ENCODE measurements at places on chromosomes 4 and X.

DNA sequence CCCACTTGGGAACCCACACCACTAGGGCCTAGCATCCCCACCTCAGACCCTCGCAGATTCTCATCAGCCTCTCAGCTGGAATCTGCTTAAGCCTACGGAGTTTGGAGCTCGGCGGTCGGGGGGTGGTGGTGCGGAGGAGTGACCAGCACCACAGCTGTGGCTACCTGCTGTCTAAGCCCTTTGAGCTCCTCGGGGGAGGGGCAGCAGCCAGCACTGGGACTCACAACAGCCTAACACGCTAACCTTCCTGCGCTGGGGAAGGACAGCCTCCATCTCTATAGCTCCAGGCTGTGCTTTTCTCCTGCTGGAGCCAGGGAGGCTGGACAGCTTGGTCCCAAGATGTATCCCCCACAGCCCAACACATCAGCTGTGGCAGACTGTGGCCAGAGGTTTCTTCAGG is 281.5 kb downstream of the USP46 start:
- no peak for DNase-seq

GRCh38 chrX:2889045-2889605 is 40.0 kb downstream of the ARSD start:
- no peak for DNase-seq

- no peak for DNase-seq
Measured at GRCh38 chrX:133922390-133922771, 63.0 kb downstream of the GPC3 start.

DNA sequence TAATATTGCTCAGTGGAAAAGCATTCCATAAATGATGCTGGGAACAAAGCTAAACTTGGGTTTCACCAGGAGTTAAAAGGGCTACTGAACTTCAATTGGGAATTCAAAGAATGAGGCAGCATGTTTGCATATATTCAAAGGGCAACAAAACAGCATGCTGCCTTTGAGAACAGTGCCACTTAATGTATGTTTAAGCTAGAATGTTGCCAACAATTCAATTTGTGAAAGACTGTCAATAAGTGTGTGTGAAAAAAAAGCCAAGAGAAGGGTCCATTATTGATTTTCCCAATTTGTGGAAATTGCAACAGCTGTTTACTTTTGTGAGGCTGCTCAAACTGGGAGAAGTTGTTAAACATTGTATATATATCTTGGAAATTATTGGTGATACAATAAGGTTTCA is 701.9 kb upstream of the ACTRT1 start:
- DNase-seq = peak; percentile 81

DNA sequence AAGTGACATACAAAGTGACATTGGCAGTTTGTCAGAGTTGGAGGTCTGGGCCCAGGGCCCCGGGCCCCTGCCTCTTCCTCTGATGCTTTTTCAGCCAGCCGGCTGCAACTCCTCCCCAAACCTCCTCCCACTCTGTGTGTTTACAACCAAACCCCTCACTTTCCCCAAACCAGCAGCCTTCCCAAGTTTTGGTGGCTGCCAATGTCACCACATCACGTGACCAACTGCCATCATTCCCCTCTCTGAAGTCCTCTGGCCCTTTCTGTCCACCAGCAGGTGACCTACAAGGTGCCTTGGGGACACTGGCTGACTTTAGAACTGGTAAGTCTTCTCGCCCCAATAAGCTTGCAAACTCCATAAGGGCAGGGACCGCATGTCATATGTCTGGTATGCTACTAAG is 357.7 kb downstream of the BCOR start:
- no peak for DNase-seq

- DNase-seq = no peak
Measured at GRCh38 chr4:142840516-142841123, 5.5 kb downstream of the INPP4B start.

GRCh38 chrX:12711435-12712040 is 79.7 kb upstream of the PRPS2 start:
- no peak for DNase-seq

- peak; percentile 41 for DNase-seq
Measured at GRCh38 chr4:102868153-102868780, 525 bp upstream of the CISD2 start.

- no peak for DNase-seq
Measured at GRCh38 chr4:145045180-145045579, 52.8 kb downstream of the ANAPC10 start.

DNA sequence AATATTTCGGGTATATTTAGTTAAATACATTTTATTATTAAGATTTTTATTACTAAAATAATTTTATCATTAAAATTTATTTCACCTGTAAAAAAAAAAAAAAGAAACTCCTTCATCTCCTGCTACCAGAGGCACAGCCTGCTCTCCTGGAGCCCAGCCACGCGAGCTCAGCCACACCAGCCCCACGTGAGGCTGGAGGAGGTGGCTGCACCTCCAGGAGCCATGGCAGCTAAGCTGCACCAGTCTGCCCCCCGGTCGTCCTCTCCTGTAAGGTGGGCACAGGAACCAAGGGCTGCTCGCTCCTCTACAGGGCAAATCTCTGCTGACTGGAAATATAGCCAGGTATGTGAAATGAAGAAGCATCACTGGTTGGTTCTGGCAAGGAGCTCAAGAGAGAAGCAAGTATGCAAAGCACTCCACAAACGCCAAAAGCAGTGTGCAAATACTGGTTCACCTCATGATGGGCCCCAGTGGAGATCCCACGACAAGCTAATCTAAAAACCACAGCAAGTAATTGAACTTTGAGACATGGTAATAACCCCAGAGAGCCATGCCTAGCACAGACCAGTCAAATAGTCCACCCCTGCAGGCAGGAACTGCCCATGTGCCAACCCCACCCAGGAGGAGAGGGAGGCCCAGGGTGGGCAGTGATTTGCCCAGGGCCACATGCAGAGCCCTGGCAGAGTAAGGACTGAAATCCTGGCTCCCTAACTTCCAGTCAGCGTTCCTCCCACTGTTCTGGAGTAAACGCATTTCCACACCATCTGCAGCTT is 90.1 kb downstream of the WFS1 start:
- DNase-seq = no peak

- no peak for DNase-seq
Measured at GRCh38 chr4:1038948-1039492, 27.6 kb downstream of the FGFRL1 start.

DNA sequence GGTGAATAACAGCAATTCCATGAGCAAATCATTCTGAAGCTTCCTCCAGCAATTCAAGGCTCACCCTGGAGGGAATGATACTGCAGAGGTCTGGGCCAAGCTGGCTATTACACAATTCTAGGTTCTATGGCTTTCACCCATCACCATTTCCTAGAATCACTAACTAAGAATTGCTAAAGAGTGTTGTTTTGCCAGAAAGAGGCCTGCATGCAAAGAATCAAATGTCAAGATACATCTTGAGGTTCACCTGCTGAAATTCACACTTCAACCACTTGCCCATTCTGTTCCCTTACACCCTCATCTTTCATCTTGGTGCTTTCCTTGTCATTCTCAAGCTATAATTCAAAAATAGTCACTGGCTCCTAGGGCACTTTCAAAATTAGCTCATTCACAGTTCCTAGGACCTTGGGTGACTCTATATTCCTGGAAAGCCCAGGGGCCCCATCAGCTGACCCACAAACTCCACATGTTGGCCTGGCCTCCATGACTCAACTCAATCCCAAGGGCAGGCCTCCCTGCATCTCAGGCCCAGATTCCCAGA is 7.0 kb downstream of the APBB2 start:
- DNase-seq = no peak

- DNase-seq = no peak
Measured at GRCh38 chr4:35925806-35926205, 318.5 kb downstream of the ARAP2 start.

DNA sequence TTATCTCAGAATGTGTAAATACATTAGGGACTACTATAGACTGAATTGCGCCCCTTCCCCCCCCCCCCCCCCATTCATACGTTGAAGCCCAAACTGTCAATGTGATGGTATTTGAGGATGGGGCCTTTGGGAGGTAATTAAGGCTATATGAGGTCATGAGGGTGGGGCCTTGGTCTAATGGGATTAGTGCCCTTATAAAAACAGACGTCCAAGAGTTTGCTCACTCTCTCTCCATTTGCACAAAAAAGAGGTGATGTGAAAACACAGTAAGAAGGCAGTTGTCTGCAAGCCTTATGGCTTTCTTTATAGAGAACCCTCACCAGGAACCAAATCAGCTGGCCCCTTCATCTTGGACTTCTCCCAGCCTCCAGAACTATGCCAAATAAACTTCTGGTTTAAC is 15.3 kb downstream of the SPACA5 start:
- no peak for DNase-seq

Data from NCI-H1092 (cell line).